Putamen (tissue), 1 donor: ENCODE measurements at places on chromosomes 2 and 18.

GRCh38 chr18:507636-508035 is 7.1 kb upstream of the COLEC12 start:
- no peak for DNase-seq

- DNase-seq: no peak
Measured at GRCh38 chr2:132774189-132774588, 104.2 kb upstream of the LYPD1 start.

DNA sequence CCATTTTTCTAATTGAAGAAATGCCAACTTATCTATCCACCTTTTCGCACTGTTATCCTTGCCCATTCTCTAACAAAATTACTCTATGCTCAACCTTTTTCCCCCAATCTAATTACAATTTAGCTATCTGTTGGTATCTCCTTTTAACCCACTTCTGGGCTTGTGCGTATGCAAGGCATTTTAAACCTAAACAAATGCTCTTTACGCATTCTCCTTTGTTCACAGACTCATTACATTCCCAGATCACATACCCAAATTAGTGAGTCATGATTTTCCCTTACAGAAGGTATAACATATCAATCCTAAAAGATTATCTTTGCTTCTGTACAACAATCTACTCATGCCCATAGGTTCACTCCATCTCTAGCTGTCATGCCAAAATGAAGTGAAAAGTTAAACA is 71.7 kb upstream of the LYPD1 start:
- DNase-seq: no peak

DNA sequence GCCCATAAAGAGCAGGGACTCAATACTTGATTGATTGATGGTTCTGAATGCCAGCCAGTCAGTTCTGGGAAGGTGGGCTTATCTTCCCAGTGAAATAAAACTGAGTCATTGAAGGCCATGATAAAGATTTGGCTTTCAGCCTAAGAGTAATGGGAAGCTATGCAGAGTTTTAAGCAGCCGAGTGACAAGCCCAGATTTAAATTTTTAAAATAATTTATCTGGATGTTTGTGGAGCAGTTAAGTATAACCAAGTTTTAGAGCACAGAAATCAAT is 122.8 kb downstream of the RAPGEF4 start:
- no peak for DNase-seq

DNA sequence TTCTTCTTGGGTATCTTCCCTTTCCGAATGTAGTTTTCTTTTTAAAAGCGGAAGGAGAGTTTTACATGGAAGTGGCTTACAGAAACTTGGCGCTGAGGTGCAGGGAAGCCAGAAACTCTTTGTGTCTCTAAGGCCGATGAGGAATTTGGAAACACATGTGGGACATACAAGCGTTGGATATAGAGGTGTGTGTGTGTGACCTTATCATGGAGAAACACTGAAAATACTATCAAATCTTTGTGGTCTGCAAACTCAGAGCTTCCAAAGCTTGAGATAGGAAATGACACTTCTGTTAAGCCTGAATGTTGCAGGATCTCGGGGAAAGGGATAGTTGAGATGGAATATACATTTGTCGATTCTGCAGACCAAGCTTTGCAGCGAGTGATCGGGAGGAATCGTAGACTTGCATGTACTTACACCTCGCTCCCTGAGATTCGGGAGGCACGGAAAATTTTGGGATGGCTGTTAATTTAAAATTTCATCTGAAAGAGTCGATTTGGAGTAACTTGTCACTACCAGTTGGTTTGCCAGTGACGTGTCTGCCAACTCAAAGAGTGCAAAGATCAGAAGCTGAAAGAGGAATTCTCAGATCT is 1.0 kb downstream of the NAB1 start:
- DNase-seq: peak; percentile 56
